ENCODE measurements at places on chromosomes 11 and 22.

DNA sequence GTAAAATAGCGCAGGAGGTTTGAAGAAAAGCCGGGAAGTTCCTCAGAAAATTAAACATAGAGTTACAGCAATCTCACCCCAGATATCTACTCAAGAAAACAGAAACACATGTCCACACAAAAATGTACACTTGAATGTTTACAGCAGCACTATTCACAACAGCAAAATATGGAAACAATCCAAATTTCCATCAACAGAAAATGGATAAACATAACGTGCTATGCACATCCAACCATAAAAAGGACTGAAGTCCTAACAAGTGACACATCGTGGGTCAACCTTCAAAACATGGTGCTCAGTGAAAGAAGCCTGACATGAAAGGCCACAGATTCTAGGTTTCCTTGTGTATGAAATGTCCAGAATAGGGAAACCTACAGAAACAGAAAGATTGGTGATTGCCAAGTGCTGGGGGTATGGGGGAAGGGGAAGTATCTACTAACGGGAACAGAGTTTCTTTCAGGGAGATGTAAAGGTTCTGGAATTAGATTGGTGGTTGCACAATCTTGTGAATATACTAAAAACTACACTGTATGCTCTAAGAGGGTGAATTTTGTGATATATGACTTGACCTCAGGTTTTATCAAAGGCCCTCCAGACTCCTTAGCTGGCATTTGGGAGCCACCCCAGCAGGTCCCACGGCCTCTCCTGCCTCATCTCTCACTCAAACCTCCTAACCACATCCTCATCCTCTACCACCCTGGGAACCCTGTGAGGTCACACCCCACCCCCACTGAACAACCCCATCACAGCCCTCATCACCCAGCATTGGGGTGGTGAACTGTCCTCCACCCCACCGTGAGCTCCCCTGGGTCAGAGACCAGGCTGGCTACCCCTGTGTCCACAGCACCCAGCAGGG lies 69.2 kb upstream of the PRR5 start:
- DNase-seq, result no peak

DNA sequence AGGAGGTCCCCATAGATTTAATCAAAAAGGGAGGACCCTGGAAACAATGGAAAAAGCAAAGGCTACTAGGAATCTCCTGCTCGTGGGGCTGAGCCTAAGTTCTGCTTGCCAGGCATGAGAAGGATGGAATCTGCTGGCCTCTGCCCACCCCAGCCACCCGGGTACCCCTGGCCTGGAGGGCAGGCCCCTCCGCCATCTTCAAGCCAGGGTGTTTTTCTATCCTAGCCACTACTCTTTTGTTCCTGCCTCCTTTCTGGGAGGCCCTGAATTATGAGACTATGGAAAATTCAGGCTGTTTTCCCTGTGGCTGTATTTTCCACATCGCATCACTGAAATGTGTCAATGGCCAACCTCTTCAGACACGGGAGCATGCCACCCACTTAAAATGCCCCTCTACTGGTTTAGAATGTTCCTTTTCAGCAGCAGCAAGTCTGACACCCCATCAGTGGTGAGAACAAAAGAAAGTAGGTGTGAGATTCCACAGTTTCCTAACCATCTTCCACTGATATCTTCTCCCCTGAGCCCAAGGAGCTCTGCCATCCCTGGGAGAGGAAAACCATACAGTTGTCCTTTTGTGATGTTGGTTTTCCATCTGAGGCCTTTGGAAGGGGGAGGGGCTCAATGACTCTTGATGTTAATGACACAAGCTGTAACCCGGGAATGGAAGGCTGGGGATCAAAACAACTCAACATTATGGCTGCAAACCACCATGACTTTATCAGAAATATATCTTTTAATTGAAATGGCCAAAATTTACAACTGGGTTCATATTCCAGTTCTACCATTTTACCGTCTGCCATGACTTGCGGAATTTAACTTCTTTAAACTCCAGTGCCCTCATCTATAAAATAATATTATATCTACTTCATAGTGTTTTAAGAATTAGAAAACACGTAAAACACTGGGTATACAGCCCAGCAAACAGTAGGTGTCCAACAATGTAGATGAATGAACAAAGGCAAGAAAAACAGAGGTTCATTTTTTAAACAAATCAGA lies 22.2 kb downstream of the DKK3 start:
- no peak for DNase-seq

- no peak for DNase-seq
Measured at GRCh38 chr11:20110908-20111669, 49.2 kb downstream of the DBX1 start.

DNA sequence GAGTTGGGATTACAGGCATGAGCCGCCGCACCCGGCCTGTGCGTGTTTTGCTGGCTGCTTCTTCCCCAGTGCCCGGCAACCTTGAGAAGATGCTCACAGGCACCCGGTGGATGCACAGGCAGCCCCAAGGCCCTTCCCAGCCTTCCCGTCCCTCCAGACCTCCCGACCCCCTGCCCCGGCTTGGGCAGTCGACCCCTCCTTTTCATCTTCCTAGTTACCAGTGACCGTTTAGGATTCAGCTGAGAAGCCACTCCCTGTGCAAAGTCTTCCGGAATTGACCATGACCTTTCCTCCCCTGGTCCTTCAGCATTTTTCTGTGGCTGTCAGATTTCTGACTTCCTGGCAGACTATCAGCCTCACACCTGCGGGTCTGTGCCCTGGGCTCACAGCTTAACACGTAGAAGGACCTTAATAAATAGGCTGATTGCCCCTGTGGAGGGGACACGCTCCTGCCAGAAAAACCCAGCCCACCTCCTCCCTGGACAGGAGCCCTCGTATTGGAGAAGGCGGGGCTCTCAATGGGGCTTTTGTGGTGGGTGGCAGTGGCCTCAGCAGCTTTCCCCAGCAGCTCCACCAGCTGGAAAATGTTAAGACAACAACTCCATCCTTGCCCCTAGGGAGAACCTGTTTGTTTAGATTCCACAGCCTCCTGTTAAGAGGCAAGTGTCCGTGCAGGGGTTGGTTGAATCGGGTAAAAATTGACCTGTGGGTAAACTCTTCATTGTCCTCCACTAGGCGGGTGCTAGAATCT lies 10.4 kb upstream of the ANO1 start:
- no peak for DNase-seq

GRCh38 chr22:43035250-43035649 lies 20.3 kb upstream of the PACSIN2 start:
- no peak for DNase-seq

GRCh38 chr11:64870176-64870892 lies 8.1 kb downstream of the EHD1 start:
- DNase-seq, result no peak

DNA sequence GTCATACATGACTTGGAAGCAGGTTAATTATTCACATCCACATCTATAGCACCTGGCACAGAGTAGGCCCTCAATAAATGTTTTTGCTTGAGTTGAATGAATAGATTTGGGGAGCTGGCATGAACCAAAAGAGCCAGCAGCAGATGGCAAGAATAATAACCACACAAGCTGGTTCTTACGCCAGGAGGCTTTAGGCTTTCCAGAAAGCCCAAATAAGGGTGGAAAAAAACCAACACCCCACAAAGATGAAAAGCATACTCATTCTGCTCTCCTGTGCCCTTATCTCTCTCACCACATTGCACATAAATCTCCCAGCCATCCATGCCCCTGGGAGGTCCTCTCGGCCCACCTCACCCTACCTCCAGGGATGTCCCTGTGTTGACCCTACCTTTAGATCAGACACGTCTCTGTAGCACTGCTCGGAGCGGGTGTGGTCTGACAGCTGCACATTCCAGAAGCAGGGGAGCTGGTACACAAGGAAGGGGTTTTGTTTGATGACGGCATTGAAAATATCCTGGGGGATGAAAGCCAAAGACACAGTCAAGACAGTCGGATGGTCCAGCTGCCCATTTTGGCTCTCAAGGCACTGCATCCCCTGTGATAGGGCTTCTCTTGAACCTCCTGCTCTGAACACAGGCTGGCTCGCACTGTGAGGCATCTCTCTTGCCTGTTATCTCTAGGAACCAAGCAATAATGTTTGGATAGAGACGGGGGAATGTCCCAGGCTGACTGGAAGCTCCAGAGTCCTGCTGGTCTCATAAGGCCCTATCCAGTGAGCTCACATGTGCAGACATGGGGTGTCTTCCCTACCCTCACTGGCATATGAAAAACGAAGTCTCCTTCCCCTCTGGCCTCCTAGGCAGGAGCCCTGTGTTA lies 323.6 kb upstream of the SYN3 start:
- no peak for DNase-seq

- DNase-seq, result no peak
Measured at GRCh38 chr11:17561111-17561415, 14.0 kb downstream of the OTOG start.

DNA sequence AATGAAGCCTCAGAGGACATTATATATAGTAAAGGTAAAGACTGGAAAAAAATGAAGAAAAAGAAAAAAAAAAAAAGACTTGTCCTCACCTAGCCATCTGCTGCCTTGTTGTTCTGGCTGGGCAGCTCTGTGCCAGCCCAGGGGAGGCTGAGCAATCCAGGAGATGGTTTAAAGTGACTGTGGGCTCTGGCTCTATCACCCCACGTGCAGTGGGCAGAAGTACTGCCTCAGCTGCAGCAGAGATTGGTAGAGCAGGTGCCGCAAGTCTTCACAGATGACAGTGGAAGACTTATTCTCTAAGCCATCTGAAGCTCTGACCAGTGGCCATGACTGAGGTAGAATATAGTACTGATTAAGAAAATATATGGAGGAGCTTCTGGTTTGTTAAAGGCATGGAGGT lies 62.2 kb downstream of the SGSM3 start:
- no peak for DNase-seq

DNA sequence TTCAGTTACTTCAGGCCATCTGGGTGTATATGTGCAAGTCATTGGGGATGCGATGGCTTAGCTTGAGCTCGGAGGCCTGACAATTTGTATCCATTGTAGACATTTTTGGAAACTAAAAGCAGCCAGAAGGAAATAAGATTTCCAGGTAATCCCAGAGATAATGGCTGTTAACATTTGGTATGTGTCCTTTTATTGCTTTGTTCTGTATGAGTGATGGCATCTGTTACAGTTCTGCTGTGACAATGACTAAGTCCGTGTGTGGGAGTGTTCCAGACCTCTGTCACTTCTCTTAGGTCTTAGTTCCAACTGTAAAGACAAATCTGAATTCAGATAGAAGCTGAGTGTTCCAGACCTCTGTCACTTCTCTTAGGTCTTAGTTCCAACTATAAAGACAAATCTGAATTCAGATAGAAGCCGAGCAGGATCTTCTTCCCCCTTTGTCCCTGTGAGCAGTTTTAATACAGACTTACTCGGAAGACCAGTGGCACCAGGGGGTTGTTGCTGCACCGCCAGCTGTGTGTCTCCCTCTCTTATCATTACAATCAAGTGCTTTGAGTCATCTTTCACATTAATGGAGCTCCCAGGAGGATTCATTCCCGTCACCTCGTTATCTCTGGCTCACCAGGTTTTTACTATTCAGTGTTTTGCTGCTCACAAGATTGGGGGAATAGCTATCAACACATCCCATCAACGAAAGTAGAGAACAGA lies 190.9 kb upstream of the SORL1-AS1 start:
- DNase-seq, result no peak

DNA sequence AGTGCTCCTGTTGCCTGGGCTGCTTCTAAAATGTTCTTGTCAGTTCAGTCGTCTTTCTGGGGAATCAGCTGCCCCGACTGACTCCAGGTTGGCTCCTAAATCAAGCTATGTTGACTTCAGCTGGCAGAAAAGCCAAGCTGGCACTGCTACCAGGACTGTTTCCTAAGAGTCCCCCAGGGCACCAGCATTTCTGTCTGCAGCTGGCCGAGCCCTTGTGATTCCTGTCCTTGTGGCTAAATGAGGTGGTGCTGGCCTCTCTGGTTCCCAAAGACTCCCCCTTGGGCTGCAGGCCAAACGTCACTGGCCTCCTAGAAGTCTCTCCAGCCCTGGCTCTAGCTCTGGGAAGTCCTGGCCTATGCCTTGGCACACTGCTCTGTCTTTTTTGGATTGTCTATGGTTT lies 31.1 kb downstream of the GRAMD1B start:
- DNase-seq, result no peak

GRCh38 chr11:26219183-26220117 lies 112.5 kb upstream of the ANO3 start:
- no peak for DNase-seq

GRCh38 chr11:13207270-13207664 lies 70.3 kb upstream of the BMAL1 start:
- no peak for DNase-seq

GRCh38 chr22:25797498-25798290 lies 55.7 kb downstream of the MYO18B start:
- DNase-seq, result no peak

DNA sequence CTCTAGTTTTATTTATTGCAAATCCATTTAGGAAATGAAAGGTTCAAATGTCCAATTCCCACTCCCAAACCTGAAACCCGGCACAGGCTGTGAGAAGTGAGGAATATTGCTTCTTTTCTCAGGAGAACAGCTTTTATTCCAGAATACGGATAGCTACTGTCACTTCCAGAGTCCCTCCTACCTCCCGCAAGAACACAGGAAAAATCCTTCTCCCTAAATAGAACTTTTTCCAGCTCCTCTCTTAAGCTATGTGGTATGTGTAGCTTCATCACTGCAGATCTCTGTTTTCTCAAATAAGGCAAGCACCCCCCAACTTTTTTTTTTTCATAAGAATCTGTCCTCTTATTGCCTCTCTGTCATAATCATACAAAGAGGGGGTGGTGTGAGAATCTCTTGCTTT lies 126.8 kb downstream of the LARGE1 start:
- no peak for DNase-seq

- no peak for DNase-seq
Measured at GRCh38 chr22:49628391-49629260, 199.0 kb downstream of the BRD1 start.

DNA sequence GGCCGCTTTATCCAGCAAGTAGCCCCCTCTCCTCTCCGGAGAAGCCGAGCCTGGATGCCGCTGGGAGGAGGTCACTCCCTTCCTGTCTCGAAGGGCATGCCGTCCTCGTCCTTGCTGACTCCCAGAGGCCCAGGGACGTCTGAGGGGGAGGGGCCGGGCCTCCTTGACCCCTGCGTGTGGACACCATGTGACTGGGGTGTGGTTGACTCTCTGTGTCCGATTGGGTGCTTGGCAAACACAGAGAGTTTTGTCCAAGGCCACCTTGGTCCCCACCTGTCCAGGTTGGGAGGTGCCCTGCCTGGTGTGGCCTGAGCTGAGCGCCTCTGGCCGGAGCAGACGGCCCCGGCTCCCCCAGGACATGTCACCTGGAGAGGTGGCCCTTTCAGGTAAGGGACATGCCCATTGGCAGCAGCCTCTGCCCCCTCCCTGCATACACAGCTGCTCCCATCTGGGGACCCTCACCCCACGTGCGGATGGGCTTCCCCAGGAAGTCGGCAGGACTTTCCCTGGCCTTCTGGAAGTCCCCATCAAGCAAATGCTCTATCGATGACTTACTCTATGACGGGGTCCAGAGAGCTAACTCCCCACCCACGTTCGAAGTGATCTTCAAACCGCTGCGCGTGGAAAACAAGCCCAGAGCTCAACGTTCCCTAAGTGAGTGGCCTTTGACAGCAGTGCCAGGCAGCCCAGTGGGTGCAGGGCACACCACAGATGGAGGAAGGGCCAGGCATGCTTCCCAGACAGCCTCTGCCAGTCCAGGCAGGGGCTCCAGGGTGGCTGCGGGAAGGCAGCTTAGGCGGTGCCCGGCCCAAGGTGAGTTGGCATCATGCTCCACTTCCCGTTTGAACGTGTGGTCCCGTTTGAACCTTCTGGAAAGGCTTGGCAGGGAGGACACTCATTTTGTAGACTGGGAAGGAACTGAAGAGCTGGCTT lies at the start of gene SMIM38:
SMIM38 (plus strand) TSS at position 634 of the 933 bp plus-strand sequence. CDS start 1,912 bp downstream, outside the sequence.
- no peak for DNase-seq

- DNase-seq, result no peak
Measured at GRCh38 chr22:42769574-42770447, 49.1 kb upstream of the A4GALT start.

All from CD4-positive, alpha-beta T cell (primary cell).